Thoracic aorta (tissue), 2 donors: ENCODE measurements at places on chromosomes 1 and 21.

DNA sequence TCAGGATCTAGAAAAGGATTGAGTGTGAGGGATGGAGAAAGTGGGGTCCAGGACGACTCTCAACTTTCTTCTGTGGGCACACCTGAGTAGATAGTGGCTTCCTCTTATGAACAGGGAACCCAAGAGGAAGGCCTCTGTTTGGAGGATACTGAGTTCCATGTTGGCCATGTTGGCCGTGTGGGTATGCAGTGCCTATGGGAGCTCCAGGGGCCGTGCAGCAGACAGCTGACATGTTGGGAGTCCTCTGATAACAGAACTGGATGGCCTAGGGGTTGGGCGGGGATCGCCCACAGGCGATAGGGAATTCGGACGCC, 43.0 kb downstream of the TMEM53 start:
- no peak for DNase-seq

DNA sequence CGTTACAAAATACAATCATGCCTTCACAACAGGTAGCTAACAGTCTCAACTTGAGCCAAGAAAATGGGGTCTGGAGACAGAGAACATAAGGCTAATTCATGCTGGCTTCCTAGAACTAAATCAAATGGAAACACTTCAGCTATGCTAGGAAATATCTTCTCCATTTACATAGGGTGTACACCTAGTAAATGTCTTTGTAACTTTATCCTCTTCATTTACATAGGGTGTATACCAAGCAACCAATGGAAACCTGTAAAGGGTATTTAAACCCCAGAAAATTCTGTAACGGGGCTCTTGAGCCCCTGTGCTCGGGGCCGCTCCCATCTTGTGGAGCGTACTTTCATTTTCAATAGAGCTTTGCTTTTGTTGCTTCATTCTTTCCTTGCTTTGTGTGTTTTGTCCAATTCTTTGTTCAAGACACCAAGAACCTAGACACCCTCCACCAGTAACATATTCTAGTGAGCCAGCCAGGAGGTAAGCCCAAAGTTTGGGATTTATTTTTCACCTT, 19.5 kb upstream of the CYP4X1 start:
- no peak for DNase-seq

GRCh38 chr1:226565476-226565875, 16.9 kb downstream of the STUM start:
- no peak for DNase-seq

GRCh38 chr1:150476754-150477153, 10.5 kb upstream of the TARS2 start:
- DNase-seq = no peak

DNA sequence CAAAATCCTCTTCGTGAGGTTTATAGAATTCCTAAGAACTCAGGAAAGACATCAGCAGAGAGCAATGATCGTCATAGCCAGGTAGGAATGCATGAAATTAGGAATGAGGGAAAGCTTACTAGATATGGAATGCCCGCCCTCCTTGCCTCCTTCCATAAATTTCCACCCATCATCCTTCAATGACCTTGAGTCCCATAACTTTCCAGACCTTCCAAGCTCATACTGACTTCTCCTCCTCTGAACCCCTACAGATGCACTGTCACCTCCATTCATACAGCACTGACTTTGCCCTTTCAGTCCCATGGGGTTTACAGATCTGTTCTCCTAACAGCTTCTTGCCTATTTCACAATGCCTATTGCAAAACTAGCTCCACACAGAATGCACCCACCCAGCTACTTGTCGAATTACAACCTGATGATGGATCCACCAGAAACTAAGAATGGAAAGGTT, 23.8 kb upstream of the PPP1R15B start:
- no peak for DNase-seq

DNA sequence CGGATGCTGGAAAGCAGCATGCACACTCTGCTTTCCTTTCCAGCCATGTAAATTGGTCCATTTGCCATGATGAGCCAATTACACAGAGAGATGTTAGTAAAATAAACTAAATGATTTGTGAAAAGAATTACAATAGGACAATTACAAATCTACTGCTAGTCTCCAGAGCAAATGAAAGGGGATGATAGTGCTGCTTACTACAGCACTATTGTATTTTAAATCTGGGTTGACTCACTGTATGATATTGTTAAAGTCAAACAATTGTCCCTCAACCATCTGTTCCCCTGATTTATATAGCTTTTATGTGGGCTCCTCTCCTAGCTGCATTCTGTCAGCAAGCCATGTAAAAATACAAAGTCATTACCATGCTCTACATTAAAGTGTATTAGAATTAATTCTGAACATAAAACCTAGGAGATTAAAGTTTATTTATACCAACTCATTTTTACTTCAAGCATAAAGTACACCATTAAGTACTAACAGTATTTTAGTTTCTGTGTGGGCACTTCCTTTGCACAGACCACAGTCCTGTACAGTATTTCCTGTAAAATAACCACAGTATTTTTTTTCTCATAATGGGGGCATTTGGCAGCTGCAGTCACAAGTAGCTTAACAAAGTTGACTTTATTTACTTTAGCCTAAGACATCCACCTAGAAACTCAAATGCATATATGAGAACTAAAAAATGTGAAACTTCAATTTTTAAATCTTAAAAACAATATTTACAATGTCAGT, 135.8 kb downstream of the VAV3 start:
- DNase-seq = no peak

DNA sequence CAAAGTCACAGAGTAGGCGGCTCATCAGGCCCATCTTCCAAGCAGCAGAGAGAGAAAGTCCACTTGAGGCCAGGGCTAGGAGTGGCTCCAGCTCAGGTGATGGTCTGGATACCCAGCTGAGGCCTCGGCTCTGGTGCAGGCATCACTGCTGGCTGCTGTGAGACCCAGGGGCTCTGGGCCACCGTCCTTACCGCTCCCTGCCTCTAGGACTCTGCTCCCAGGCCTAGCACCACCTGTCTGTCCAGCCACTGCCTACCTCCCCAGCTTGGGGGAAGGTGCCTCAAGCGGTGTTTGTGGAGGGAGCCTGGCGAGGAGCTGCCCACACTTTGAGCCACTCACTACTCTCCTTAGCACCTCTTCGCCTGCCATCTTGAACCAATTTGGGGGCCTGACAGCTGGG, 57.9 kb downstream of the DMRTB1 start:
- DNase-seq = no peak

DNA sequence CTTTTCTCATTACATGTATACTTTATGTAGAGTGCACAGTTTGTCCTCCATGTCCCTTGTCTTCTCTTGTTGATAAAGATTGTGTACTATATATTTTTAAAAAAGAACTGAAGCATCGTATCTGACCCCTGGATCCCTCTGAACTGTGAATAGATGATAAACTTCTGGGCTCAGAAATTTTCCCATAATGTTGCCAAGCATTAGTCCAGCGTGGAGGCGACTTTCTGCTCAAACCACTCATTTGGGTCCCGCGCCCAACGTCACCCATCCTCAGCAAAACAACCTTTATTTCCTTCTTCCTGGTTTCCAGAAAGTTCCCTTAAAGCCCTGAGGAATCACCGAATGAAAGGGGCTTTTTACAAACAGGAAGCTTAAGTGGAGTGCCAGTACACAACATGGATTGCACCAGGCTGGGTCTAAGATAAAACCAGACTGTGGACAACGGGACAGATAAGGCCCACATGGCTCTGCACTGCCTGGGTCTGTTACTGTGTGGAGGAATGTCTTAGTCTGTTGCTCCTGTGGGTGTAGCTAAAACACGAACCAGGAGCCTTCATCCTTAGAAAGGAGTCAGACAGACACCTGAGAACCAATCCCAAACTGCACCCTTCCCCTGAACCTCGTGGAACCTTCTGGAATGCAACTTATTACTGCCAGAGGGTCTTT, 15.6 kb downstream of the EVA1C start:
- no peak for DNase-seq

DNA sequence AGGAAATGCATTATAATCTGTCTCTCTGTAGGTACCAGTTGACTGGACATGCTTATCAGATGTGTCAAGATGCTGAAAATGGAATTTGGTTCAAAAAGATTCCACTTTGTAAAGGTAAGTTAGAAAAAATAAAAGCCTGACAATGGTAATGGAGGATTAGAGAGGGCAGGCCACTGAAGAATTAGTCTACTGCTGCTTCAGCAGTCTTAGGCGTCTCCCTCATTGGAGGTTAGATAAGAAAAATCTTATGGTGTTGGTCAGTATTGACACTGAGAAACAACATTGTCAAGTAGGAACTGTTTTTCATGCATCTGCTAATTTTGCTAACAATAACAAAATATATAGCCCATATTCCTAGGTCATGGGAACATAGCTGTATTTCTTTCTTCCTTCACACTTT, 20.1 kb downstream of the CR2 start:
- DNase-seq = no peak

GRCh38 chr1:24364605-24364974, 45.4 kb downstream of the GRHL3 start:
- no peak for DNase-seq

- DNase-seq = no peak
Measured at GRCh38 chr1:170073893-170074249, 624 bp downstream of the KIFAP3 start.

DNA sequence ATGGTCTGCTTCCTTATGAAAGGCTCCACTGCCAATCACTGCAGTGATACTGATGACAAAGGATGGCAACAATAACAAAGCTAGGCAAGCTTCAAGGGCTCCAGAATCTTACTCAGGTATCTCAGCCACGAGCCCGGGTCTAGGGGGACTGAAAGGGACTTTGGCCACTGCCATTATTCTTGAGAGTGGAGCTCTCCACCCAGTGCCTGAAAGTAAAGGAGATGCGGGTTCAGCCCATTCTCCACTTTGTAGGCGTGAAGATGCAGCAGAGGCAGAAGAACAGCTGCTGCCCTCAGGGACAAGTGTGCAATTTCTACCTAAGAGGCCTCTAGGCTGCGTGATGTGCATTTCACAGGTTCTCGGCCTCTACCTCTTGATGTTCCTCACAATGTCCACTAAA, 31.4 kb upstream of the SLAMF9 start:
- DNase-seq = no peak

DNA sequence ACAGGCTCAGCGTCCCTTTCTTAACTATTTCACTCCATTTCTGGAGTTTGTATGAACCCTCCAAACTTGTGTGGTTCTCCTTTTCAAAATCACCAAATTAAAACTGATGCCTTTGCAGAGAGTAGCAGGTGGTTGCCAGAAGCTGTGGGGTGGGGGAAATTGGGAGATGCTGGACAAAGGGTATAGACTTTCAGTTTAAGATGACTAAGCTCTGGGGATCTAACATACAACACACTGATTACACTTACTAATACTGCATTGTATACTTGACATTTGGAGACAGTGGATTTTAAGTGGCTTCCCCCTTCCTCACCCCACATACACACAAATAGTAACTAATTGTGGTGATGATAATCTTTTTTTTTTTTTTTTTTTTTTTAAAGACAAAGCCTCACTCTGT, 11.1 kb upstream of the SCYL3 start:
- no peak for DNase-seq
